HL-60 (cell line): ENCODE measurements at places on chromosomes 11 and 22.

DNA sequence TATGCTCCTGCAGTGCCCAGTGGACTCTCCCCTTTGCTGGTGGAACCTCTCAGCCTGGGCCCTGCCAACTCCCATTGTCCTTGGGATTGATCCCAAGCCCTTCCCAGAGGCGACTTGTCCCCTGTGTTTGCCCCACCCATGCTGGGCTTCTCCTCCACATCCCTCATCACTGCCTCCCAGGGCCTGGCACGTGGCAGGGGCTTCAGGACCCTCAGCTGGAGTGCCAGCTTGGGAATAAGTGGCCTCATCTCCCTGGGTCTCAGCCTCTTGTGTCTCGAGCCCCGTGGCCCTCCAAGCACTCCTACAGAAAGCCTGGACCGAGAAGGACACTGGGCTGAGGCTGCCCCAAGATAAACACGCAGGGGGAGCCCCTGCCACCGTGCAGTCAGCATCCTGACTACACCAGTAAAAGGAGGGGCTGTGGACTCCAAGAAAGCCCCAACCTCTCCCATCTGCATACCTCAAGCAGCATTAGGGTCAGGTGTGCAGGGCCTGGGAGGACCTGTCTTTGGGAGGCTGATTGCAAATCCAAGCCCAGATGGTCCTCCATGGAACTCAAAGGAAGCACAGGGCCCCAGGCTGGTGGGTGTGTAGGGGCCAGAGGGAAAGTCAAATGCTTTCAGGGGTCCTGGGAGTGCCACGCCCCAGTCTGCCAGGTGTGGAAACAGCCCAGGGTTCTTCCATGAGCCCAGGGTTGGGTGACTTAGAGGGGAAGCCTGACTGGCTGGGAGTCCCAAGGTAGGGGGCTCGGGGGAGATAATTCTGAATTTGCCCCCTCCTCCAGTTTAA is 9.5 kb upstream of the GNAZ start:
- no peak for DNase-seq

DNA sequence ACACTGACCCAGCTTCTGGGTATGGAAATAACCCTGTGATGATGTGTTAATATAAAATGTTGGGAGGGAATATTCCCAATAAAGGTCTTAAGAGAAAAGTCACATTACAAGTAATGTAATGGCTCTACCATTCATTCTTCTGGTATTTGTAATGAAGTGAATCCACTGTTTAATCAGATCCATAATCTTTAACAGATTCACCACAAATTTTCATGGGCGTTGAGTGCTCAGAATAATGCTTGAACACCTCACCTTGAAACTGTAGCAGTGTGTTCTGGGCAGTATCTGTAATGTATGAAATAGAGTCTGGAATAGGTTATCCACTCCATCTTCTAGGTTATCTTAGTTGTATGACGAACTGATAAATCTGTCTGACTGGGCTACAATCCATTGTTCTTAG is 26.6 kb upstream of the CRTAM start:
- DNase-seq, result no peak

GRCh38 chr11:76152086-76152681 is 54.1 kb downstream of the WNT11 start:
- peak; percentile 84 for DNase-seq

DNA sequence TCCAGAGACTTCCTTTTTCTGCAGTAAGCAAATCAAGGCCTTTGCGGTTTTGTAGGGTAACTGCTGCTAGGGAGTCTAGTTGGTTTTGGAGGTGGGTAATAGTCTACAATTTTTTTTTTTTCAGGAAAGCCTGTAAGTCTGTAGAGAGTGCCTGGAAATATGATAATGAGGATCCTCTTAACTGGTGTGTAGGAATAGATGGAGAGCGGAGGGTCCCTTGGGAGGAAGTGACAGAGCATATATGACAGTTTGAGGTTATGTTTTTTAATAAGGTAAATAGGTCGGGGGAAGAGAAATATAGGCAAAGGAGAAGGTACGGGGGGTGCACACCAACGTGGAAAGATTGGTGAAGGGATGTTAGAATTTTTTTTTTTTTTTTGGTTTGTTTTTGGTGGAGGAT is 25.9 kb downstream of the ZNF195 start:
- DNase-seq, result no peak

DNA sequence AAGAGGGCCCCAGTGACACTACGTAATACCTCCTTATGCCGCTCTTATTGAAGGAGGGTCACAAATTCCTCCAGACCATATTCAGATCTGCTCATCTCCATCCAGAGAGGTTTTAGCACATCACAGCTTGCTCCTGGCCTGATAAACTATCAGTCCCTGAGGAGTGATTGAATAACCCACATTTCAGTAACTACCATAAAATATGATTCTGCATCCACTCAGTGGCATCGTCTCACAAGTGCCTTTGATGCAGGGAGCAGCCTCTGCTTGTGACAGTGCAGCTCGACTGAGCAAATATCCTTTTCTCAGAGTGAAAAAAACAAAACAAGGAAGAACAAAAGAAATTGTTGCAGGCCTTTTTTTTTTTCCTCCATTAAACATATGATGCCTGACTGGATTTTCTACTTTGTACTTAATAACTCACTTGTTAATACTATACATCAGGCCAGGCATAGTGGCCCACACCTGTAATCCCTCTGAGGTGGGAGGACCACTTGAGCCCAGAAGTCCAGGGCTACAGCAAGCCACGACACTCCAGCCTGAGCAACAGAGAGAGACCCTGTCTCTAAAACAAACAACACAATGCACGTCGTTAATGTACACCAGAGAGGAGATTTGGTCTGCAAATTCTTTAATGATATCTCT is 64.5 kb downstream of the DDX10 start:
- no peak for DNase-seq

- no peak for DNase-seq
Measured at GRCh38 chr22:36384766-36385481, 2.8 kb downstream of the MYH9 start.

- peak; percentile 36 for DNase-seq
Measured at GRCh38 chr22:17629641-17630040, 1.1 kb upstream of the ATP6V1E1 start.

GRCh38 chr22:23696326-23696851 is 5.6 kb downstream of the RGL4 start:
- peak; percentile 96 for DNase-seq

GRCh38 chr11:130534551-130534950 is 86.1 kb downstream of the ADAMTS15 start:
- no peak for DNase-seq

DNA sequence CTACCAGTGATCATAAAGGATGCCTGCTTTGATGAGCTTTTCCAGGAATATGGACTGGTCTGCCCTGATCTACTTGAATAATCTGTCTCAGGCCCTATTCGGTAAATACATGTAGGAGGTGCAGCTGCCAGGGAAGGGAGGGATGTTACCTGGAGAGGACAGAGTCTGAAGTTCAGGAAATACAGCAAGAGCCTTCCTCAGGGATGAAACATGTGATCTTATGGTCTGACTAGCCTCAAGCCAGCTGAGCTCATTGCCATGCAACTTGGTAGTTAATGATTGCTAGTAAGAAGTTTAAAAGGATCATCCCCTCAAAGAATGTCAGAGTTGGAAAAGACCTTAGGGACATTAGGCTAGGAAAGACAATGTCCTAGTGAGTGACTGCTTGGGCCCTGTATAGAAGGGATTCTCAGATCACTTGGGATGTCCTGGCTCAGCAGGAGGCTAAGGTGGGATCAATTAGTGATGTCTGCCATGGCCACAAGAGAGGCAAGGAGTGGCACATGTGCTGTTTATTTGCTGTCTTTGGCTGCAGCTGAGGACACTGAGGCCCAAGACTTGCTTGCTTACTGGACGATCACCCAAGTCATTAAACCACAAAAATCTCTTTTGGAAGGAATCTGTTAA is 18.5 kb downstream of the PTPRJ start:
- DNase-seq, result no peak

DNA sequence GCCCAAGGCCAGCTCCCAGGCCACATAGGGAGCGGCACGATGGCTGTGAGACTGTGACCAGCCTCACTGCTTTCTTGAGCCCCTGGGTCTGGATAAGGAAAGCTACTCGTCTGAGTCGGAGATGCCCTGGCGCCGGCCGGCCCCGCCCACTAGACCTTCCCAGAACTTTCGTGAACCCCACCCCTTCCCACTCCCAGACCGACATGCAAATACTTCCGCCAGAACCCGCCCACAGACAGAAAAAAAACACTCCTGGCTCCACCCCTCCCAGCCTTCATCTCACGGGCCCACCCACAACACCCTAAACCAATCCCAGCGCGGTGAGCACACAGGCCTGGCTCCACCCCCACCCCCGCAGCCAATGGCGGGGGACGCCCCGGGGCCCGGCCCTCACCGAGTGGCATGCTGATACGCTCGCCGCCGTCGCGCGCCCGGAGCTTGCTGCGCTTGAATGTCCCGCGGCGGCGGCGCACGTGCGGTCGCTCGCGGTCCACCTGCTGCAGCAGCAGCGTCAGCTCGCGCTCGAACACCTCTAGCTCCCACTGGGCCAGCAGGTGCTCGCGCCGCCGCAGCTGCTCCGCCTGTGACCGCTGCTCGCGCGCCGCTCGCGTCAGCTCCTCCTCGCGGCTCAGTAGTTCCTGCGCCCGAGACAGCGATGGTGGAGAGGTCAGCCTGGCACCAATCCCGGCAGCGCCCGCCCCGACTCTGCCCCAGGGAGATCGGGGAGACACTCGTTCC is 7.0 kb downstream of the MAP3K11 start:
- DNase-seq, result no peak

DNA sequence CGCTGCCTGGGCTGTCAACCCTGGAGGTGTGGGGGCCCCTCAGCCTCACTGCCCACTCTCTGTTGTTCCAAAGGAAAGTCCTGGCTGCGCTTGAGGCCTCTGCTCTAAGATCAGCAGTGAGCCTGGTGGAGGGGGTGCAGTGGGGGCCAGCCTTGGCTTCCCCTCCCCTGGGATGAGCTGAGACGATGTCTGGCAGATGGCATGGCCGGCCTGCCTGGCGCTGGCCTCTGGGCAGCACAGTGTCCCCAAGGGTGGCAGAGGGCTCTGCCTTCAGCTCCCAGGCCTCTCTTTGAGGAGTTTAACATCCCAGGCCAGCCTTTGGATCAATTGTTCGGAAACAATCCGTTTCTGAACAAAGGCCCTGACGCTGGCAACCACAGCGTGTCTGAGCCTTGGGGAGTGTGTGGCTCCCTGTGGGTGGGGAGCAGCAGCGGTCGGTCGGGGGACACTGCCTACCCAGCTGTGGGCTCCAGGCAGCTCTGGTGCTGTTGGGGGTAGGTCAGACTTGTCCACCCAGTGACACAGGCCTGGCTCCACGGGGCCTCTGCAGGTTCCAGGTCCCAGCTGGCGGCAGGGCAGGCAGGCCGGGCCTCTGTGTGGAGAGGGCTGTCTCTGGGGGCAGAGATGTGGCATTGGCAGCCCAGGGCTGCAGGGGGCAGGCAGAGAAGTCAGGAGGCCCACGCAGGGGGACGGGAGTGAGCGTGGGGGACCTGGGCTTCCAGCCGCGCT is 12.1 kb downstream of the TSPAN4 start:
- DNase-seq, result no peak

DNA sequence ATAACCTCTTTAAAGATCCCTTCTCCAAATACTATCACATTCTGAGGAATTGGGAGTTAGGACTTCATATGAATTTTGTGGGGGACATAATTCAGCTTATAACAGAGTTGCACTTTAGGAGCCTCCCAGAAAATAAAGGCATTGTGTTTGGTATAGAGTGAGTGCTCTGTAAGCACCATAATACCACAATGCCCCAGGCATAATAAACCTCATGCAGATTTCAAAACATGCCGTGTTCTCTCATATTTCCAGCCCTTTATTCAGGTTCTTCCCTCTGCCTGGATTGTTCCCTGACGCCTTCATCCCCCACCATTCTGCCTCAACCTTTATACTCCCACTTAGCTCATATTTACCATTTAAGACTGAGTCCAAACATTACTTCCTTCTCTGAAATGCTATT is 398.8 kb upstream of the FAT3 start:
- no peak for DNase-seq

GRCh38 chr11:119375337-119376196 is 5.9 kb downstream of the USP2 start:
- DNase-seq, result no peak

DNA sequence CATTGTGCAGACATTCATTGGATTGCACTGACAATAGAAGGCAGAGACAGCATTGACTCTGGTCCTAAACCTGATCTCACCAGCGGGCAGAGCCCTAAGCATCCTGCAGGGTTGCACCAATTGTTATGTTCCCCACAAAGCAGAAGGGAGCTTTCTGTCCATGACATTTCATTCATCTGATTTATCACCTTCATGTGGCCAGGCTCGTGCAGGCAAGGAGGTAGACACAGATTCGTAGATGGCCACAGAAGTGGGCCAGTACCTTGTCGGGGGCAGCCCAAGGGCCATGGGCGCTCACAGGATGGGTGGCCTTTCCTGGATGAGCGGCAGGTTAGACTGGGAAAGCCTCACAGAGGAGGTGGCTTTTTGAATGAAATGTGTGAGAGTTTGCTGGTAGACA is 2.9 kb downstream of the TSKU start:
- DNase-seq, result no peak

DNA sequence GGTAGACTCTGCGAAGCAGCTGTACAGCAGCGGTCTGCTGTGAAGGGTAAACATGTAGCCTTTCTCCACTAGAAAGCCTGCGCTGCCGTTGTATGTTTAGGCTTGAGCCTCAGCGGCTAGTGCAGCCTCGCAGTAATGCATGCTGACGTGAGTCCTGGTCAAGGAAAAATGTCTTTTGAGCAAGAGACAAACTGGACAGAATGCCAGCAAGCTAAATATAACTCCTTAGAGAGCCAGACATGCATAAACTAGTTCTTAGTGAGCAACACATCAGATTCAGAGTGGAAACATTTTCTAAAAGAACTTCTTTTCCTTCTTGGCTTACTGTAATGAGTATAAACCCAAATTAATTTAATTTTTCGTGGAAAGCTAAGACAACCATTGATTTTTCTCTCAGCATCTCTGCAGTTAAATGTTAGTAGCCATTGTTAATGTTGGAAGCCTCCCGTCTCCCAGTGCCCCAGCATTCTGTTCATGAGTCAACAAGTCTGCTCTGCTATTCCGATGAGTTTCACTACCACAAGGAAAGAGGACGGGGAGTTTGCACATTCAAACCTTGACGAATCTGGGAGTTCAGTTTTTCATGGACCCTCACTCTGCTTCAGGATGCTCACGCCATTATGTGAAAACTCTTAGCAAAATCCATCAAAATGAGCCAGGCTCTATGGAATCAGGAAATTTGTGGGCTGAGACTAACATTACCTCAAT is 51.4 kb downstream of the JAM3 start:
- no peak for DNase-seq
